ENCODE measurements at places on chromosomes 13 and 19.

- DNase-seq = no peak
Observed at GRCh38 chr13:70755456-70755855, 647.2 kb upstream of the KLHL1 start.

DNA sequence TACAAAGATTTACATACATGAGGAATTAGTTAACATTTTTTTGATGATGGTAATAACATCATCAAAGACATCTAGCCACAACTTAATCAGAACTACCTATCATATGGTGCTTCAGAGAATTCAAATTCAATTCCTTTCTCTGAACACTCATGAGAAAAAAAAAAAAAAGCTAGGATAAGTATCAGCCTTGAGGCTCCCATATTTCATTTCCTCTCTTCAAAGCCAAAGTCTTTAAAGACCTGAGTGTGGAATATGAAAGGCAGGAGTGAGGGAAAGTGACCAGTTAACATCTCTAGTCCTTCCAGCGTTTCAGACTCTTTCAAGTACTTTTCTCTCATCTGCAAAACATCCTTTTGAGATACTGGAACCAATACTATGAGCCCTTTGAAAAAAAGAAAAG, 137.5 kb downstream of the DCLK1 start:
- DNase-seq = no peak

DNA sequence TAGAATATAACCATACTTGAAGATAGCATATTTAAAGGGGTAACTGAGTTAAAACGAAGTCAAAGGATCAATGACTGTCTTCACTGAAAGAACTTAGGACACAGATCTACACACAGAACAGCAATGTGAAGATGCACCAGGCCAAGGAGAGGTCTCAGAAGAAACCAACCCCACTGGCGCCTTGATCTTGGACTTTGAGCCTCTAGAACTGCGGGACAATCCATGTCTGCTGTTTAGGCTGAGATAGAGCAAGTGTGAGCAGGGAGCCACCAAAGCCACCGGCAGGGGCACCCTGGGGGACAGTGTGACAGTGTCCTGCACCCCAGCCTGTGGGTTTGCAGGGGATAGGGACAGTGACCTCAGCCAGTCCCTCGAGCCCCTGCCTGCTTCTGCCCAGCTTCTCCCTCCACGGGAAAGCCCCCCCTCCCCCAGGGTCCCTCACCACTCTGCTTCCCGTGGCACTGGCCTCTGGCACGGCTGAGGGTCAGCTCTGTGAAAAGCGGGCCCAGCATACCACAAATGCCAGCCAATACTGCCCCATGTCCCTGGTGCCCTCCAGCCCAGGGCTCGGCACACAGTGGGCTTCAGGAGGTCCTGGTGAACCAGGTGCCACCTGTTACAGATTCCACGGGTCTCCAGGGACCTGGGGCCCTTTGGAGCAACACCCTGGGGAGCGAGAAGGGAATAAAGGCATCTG, 40.8 kb downstream of the KLF2 start:
- no peak for DNase-seq

DNA sequence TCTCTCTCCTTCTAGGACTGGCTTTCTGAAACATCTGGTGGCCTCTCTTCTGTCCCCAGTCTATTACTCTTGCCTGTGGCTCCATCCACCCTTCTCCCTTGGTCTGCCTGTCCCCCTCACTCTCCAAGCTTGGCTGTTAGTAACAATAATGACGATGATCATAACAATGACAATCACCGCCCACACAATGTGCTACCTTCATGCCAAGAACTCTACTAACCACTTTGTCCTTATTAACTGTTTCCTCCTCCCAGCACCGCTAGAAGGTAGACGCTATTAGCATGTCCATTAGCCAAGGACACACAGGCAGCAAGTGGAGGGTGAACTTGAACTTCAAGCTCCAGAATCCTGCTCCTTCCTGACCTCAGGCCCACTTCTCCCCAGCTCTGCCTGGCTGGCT, 2.7 kb downstream of the GYS1 start:
- no peak for DNase-seq

DNA sequence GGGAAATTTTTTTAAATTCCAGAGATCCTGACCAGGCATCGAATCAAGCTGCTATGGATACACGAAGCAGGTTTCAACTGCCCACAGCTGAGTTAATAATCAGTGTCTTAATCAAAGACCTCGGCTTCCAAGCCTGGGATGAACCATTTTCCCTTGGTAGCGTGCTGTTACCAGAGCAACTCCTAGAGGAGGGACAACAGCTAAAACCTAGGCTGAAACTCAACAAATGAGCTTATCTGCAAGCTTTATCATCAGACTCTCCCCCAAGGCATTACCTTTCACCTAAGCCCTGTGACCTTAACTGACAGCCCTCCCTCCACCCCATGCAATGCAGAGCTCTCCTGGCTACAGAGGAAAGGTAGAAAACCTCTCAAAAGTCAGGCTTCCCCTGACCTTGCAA, 39.7 kb downstream of the RCBTB1 start:
- no peak for DNase-seq

GRCh38 chr13:52812941-52813340, 35.5 kb downstream of the PCDH8 start:
- DNase-seq = no peak

GRCh38 chr13:41597348-41598041, 140.1 kb downstream of the RGCC start:
- no peak for DNase-seq

- no peak for DNase-seq
Observed at GRCh38 chr13:23629566-23630272, 59.5 kb downstream of the TNFRSF19 start.

DNA sequence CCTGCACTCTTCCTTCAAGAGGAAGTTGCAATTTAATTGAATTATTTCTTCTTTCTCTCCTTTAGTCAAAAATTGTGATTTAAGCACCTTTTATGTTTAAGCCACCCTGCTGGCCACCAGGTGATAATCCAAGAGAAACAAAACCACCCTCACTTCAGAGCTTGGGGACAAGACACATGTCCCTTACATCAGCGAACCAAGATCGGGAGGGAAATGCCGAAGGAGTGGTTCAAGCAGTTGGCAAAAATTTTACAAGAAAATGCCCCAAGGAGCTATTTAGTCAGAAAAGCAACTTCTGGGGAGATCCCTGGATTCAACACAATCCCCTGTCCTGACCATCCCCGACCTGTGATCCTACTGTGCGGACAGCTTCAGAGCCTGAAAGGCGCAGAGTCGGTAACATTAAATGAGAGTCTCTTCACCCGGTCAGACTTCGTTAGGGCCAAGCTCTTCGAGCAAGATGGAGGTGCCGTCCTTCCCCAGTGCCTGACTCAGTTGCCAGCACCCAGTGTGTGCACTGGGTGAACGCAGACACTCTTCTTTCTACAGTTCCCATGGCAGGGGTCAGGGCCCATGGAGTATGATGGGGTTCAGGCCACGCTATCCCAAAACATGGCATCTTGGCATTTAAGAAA, 78.6 kb upstream of the TM9SF2 start:
- no peak for DNase-seq

DNA sequence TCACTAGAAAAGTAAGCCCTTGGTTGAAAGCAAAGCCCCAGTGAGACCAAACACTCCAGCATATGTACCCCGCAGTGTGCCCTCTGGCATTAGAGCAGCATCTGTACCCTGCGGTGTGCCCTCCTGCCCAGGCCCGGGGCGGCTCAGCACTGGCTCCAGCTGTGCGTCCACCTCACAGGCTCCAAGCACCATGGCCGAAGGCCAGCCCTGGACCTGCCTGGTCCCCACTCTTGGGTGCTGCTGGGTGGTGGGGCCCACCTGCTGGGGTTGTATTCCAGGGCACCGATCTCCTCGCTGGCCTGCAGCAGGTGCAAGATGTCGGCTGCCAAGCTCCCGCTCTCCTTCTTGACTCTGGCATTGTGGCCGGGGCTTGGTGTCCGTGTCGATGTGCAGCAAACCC, 230.2 kb downstream of the TUBA3C start:
- DNase-seq = no peak

DNA sequence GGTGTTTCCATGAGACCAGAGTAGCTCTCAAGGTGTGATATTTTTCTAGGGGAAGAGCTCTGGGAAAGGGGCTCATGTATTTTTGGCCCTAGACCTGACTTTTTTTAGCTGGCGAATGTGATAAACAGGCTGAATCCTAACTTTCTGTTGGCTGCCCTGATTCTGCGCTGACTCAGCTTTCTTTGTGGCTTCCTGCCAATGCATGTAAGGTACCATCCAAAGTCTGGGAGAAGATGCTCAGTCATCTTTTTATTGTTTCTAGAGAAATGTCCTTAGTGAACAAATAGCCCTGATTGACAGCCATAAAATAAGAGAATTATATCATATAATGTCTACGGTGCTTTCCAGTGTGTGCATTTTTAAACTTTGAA, 113.6 kb upstream of the MBNL2 start:
- DNase-seq = no peak

DNA sequence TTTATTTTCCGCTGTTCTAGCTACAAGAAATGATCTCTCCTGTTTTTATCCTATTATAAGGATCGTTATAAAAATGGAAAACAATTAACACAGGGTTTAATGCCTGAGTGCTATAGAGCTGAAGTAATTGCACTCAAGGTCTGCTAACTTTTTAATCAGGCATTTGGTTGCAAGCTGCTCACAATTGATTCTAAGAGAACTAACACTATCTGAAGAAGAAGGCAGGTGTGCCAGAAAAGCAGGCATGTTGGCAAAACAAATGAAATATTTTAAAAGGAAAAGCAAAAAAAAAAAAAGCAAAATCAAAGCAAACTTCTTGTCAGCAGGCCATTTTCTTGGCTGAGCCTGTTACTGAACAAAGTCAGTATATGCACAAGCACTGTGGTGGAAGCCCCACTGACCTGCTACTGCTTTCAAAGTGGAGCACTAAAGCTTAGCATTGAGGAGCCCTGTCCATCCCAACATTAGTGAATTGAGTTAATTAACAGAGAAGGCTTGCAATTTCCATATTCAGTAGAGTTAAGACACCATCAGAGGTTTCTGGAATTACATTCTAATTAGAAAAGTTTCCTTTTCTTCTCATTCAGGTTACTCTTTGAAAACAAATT, 574.2 kb downstream of the PCDH9 start:
- no peak for DNase-seq

DNA sequence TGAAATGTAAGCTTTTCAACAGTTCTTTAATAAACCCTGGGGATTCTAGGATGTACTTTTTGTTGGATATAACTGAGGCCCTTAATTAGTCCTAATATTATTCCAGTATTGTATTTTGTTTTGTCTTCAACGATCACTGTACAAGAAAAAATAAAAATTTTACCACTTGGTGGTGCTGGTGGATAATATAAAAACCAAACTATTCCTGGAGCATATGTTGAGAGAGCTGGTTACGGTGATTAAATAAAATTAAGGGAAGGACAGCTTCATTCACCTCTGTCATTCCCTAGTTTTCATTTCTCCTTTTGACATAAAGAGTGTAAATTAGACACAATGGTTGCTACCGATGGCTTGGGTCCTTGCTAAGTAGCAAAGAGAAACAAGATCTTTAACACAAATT, 598.6 kb upstream of the PCDH20 start:
- DNase-seq = no peak

DNA sequence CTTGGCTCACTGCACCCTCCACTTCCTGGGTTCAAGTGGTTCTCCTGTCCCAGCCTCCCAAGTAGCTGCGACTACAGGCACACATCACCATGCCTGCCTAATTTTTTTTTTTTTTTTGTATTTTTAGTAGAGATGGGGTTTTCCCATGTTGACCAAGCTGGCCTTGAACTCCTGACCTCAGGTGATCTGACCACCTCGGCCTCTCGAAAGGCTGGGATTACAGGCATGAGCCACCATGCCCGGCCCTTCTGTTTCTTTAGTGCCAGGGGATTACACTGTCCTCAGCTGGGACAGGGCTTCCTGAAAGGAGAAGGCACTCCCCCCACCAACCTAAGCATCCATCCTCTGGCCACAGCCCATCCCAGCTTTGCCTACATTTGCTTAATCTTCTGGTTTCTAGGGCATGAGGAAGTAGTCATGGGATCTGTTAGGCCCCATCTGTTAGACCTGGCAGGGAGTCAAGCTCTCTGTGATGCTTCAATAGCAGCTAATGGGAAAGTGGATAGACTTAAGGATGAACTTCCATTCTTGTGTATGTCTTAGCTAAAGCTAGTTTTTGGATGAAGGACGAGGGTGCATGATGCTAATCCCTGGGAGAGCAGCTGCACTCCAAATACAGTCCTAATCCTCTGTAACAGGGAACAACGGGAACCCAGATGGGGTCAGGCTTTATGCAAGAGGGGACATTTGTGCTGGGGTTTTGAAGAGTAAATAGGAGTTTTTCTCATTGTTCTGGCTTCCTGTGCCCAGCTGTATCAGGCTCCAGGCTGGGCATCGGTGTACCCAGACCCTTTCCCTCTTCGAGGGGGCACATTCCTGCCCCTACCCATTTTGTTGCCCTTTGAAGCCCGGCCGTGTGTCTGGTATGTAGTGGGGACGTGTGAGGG, 2.6 kb downstream of the VAV1 start:
- no peak for DNase-seq

- no peak for DNase-seq
Observed at GRCh38 chr13:60494296-60494695, 97.3 kb downstream of the TDRD3 start.

GRCh38 chr19:32068793-32069192, 276.6 kb upstream of the ZNF507 start:
- DNase-seq = no peak

GRCh38 chr13:60619461-60619860, 222.4 kb downstream of the TDRD3 start:
- no peak for DNase-seq
